ENCODE measurements at places on chromosomes 12 and 14.

DNA sequence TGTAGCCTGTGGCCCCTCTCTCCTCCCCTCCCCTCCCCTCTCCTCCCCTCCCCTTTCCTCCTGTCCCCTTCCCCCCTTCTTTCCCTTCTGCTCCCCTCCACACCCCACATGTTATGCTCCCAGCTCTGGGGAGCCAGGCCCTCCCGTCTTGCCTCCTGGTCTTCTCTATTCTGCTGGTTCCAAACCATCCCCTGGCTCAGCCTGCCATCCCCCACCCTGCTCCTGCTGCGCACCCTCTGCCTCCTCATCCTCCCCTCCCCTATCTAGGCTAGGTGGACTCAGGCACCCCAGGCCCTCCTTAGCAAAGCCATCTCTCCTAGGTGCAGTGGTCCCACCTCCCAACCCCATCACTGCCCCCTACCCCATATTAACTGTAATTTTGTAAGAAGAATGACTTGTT, 99.5 kb downstream of the CALM1 start:
- DNase-seq = no peak

GRCh38 chr14:83300476-83301064, 1766.9 kb upstream of the SEL1L start:
- DNase-seq = peak; percentile 28

GRCh38 chr12:76745343-76745742, 18.6 kb upstream of the ZDHHC17 start:
- no peak for DNase-seq

GRCh38 chr12:118055144-118055557, 5.8 kb downstream of the WSB2 start:
- DNase-seq = no peak

DNA sequence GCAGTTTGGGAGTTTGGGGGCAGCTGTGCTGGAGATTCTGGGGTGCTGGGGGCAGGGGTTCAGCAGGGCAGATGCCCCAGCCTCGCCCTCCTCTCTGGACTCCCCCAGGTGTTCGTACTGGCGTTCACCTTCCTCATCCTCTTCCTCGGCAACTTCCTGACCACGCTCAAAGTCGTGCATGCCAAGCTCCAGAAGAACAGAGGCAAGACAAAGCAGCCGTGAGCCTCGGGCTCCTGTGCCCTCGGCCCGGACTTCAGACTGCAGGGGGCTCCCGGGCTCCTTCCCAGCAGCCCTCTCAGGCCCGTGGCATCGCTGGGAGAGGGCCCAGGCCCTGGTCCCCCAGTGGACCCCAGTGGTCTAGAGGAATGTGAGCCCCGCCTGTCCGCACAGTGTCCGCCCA, 18.0 kb downstream of the RHOF start:
- no peak for DNase-seq

- DNase-seq = no peak
These were observed 48.7 kb downstream of the SPTB start for GRCh38 chr14:64830961-64831360.

DNA sequence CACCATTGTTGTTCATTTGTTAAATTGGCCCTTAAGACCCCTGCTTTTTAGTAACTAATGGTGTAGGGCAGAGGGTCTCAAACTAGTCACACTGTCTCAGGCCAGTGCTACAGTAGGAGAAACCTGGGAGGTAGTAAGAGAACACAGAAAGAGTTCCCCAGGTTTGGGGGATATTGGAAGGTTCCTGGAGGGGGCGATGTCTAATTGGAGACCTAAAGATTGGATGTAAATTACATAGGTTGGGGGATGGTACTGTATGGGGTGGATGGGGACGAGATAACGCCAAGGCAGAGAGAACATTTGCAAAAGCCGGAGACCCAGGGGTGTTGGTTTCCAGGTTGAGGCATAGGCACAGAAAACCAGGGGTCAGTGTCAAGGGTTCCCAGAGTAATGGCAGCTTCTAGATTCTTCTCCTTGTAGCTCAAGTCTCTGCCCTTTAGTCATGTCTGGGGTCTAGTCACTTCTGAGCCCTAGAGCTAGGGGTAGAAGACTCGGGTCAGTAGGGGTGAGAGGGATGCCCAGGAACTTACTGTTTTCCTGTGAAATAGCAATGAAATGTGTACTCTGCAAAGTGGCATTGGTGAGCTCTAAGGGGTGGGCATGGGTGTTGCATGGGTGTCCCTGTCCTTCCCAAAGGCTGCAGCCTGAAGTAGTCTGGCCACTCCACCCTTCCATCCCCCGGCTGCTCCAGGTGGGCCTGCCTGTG, 21.8 kb downstream of the PLEKHG3 start:
- DNase-seq = no peak

DNA sequence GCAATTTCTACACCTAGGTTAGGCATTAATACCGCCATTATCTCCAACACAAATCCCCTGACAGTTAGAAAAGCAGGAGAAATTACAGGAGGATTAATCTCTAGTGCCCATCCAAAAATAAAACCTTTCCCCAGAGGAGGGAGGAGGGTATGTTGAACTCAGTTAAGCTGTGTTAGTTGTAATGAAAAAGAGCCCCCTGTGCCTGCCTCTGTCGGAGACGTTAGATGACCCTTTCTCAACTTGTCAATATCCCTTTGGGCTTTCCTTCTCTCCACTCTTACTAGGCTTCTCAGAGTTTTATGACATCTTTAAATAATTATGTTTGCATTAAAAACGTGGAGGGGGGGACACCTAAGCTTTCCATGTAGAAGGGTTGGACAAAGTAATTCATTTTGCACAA, 278.2 kb downstream of the PDZRN4 start:
- no peak for DNase-seq

DNA sequence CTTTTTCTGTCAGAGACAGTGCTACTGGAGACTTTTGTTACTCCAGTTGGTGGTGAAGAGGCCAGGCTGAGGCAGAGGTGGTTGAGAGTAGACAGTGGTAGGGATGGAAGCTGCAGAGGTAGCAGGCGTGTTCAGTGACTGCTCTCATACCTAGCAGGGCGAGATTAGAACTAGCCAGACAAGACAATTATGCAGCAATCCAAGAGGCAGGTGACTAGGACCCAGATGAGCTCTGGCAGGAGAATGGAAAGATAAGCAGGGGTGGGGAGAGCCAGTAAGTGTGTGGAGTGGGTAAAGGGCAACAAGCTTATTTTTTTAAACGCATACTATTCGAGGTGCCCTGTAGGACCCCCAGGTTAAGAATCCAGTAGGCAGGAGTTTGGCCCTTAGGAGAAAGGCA, 4.8 kb downstream of the PPP1R36 start:
- DNase-seq = no peak

- DNase-seq = no peak
These were observed 93.6 kb downstream of the KCNK10 start for GRCh38 chr14:88229428-88229827.

GRCh38 chr12:54143412-54143986, 45.3 kb downstream of the SMUG1 start:
- no peak for DNase-seq

- no peak for DNase-seq
These were observed 715 bp upstream of the RAP1B start for GRCh38 chr12:68609998-68610369.

DNA sequence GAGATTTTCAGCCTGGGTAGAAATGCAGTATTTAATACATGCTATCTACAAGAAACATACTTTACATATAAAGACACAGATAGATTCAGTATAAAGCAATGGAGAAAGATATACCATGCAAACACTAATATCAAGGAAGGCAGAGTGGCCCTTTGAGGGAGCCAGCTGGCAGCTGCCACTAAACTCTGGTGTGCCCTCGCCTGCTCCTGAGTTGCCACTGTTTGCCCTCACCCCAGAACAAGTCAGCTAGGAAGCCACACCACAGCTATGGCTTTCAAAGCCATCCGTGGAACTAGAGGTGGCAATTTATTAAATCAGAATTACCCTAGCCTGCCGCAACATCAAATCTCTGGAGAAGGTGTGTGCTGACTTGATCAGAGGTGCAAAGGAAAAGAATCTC, 18.3 kb downstream of the PXN start:
- no peak for DNase-seq

DNA sequence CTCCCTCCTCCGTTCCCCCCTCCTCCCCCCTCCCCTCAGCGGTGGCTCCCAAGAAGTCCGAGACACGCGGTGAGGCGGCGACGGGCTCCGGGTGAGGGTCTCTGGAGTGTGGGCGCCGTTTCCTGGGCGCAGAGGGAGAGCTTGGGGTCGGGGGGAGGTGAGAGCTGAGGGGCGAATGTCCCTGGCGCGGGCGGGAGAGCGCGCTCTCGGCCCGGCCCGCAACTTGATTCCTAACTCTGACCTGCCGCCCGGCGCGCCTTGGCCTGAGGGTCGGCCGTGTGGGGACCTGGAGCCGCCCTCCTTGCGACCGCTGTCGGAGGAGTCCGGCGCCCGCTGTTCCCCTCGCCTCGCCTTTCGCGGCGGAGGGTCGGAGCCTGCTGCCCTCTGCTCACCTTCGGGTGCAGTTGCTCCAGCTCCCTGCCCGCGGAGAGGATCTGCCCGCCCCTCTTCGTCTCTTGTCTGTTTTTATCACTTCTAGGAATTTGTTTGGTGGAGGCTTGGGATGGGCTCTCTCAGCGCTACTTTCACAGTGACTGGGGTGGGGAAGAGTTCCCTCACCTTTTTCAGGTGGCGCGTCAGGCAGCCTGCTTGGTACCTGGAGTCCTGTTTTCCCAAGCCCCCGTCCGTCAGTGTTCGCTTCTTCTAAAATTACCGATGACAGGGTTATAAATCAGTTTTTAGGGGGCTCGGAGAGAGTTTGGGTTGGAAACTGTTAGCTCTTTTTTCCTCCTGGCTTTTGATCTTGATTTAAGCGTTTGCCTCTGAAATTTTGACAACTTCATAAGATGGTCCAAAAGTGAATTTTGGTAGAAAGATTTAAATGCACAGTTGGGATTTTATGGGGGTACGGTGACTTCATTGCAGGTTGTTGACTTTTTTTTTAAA, 495 bp downstream of the ADIPOR2 start:
- no peak for DNase-seq

- DNase-seq = no peak
These were observed 52.6 kb downstream of the SYNE2 start for GRCh38 chr14:63905370-63905769.

- no peak for DNase-seq
These were observed 871.1 kb upstream of the MGAT4C start for GRCh38 chr12:87127272-87127671.

- DNase-seq = no peak
These were observed 110.7 kb downstream of the NCOR2 start for GRCh38 chr12:124456652-124457152.

DNA sequence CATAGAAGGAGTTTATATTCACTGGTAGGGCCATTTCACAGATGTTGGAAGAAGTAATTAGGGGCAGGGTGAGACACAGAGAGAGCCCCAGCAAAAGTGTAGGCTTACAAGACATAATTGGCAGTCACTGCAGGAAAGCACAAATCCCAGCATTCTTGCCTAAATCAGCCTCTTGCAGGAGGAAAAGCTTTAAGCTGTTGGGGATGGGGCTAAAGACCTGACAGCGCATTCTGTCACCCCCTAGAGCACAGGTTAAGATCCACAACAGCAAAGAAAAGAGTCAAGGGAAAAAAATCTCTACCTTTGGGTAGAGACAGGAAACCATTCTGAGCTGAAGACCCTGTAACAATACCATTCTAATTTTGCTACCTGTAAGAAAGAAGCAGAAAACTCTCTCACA, 409.0 kb downstream of the DAD1 start:
- no peak for DNase-seq

GRCh38 chr12:100579844-100580243, 6.4 kb downstream of the GAS2L3 start:
- DNase-seq = no peak

GRCh38 chr14:72560331-72560730, 333.6 kb downstream of the DPF3 start:
- no peak for DNase-seq

- no peak for DNase-seq
These were observed 4.7 kb downstream of the SRRM4 start for GRCh38 chr12:118986050-118986449.

DNA sequence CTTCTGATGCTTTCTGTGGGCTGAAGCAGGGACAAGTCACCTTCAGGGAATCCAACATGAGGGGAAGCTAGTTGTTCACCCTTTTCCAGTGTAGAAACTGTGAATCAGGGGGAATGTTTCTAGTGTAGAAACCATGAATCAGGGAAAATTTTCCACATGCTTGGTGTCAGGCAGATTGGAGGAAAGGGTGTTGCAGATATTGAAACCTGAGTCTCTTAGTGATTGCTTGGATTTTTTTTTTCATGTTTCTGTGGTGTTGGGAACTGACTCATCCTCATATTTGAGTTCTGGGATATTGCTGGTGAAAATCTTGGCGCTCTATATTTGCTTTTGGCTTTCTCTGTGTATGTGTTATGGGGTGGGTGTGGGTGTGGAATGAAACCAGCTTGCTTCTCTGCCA, 144.5 kb upstream of the FBXO33 start:
- no peak for DNase-seq

- DNase-seq = peak; percentile 34
These were observed 151.1 kb upstream of the FUT8 start for GRCh38 chr14:65261425-65261920.

DNA sequence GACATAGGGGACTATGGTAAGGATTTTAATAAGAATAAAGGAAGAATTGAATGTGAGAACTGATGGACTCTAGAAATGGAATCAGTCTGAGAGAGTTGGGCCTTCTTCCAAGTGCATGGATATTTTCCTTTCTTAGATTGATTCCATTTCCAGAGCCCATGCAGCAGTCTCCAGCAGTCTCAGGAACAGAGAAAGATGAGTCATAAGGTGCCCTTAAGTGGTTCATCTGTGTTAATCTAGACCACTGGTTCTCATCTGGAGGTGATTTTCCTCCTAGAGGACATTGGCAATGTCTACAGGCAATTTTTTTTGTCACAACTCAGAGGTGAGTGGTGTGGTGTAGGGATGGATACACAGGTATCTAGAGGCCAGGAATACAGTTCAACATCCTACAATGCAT, 25.9 kb downstream of the TRIM9 start:
- no peak for DNase-seq

GRCh38 chr14:41476526-41476925, 130.2 kb upstream of the LRFN5 start:
- no peak for DNase-seq

- no peak for DNase-seq
These were observed 9.1 kb downstream of the TEDC1 start for GRCh38 chr14:105500036-105500725.

DNA sequence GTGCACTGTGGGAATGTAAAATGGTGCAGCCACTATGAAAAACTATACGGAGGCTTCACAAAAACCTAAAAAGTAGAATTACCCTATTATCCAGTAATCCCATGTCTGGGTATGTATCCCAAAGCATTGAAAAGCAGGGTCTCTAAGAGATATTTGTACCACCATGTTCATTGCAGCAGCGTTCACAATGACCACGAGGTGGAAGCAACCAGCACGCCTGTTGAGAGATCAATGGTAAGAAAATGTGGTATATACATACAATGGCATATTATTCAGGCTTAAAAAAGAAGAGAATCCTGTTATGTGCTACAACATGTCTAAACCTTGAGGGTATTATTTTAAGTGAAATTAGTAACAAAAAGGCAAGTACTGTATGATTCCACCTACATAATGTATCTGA, 910 bp upstream of the NOPCHAP1 start:
- DNase-seq = no peak

GRCh38 chr12:6432991-6433390, 11.8 kb upstream of the CD27 start:
- DNase-seq = no peak

- peak; percentile 56 for DNase-seq
These were observed 6.2 kb upstream of the CGRRF1 start for GRCh38 chr14:54503486-54503885.

- DNase-seq = peak; percentile 55
These were observed 25.2 kb upstream of the RND1 start for GRCh38 chr12:48890657-48891418.

Data from HFFc6 (cell line).